ENCODE measurements at places on chromosomes 16 and 17.

DNA sequence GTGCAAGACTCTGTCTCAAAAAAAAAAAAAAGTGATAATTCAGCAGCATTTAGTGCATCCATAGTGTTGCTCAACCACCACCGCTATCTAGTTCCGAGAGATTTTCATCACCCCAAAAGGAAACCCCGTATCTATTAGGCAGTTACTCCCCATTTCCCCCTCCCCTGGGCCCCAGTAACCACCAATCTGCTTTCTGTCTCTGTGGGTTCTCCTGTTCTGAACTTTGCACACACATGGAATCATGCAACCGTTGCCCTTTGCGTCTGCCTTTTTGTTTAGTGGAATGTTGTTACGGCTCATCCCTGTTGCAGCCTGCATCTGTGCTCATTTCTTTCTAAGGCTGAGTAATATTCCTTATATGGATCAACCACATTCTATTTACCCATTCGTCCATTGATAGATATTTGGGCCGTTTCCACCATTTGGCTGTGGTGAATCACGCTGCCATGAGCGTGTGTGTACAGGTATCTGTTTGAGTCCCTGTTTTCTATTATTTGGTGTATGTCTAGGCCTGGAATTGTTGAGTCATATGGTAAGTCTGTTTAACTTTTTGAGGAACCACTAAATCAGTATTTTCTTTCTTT is 8.7 kb upstream of the SYNGR2 start:
- no peak for DNase-seq

- no peak for DNase-seq
Observed at GRCh38 chr17:50527949-50528474, 4.5 kb upstream of the EPN3 start.

DNA sequence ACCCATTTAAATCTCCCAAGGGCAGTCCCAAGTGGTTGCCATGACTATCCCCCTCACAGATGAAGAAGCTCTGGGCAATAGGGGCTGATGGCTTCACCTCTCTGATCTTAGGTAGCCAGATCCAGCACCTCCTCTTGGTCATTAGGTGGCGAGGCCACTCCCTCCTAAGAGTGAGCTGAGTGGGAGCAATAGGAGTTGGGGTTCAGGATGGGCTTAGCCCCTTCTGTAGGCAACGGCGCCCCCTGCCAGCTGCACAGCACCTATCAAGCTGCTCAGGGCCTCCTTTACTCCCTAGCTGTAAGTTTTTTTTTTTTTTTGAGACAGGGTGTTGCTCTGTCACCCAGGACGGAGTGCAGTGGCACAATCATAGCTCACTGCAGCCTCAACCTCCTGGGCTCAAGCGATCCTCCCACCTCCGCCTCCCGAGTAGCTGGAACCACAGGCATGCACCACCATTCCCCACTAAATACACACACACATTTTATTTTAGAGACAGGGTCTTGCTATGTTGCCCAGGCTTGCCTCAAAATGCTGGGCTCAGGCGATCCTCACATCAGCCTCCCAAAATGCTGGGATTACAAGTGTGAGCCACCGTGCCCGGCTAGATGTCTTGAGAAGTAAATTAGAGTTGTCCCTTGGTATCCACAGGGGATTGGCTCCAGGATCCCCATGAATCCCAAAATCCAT is 3.5 kb upstream of the RRAD start:
- DNase-seq, result no peak

- no peak for DNase-seq
Observed at GRCh38 chr17:44901411-44901921, 2.2 kb upstream of the EFTUD2 start.

DNA sequence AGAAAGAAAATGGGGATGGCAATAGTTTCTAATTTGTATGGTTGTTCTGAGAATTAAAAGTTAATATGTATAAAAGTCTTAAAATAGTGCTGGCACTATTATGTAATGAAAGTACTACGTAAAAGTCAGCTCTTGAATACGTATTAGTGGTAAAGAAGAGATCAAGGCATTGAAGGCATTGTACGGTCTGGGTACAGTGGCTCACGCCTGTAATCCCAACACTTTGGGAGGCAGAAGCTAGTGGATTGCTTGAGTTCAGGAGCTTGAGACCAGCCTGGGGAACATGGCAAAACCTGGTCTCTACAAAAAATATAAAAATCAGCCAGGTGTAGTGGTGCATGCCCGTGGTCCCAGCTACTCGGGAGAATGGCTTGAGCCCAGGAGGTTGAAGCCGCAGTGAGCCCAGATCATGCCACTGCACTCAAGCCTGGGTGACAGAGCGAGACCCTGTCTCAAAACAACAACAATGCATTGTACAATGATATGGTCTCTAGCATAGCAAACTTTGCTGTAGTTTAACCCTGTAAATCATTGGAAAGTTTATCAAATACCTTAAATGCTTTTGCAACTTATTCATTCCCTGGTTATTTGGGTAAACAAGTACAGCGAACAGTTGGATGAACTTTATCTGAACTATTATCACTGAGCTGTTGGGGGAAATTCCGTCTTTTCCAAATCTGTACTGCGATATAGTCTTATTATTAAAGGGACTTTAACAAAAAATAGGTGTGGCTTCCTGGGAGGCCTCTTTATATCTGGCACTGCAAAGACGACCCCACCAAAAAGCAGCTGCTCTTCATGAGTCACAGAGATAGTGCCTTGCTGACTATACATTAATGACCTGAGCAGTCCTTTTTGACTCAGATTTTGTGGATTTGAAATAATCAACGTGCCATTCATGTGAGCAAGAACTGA is 73.6 kb downstream of the GPRC5B start:
- DNase-seq, result no peak

GRCh38 chr17:81991684-81992305 is 14.4 kb downstream of the ASPSCR1 start:
- no peak for DNase-seq
